ENCODE measurements at places on chromosomes 3 and 15. TPM values are rescaled to one million over a fixed set of nuclear protein-coding genes. Genes with fewer than 3 reads are reported as not detected.

The MUC20 gene
- 0.32 TPM for total RNA-seq

The C3orf70 gene
- 4.2 TPM for total RNA-seq

The ZPLD1 gene
- 0.43 TPM for total RNA-seq

The RTP3 gene
- total RNA-seq: 0.43 TPM

The RYR3 gene
- total RNA-seq: not detected

The FBXO40 gene
- not detected for total RNA-seq

The UBAP1L gene
- 2.3 TPM for total RNA-seq

The TM6SF1 gene
- 1.7 TPM for total RNA-seq

The COLQ gene
- 0.43 TPM for total RNA-seq

The SLITRK3 gene
- not detected for total RNA-seq

The ADAMTSL3 gene
- under 0.01 TPM for total RNA-seq

The SRP14 gene
- 96.6 TPM for total RNA-seq

The WDR93 gene
- total RNA-seq: under 0.01 TPM

The SAMD7 gene
- total RNA-seq: not detected

The IL17RB gene
- total RNA-seq: 0.32 TPM

The HRG gene
- not detected for total RNA-seq

The UTS2B gene
- total RNA-seq: 0.86 TPM

The PPM1L gene
- 0.97 TPM for total RNA-seq

The SPINK8 gene
- not detected for total RNA-seq

The NRG4 gene
- total RNA-seq: under 0.01 TPM

The ZNF774 gene
- total RNA-seq: 1.7 TPM

The MST1 gene
- total RNA-seq: 5.2 TPM

The GPR160 gene
- under 0.01 TPM for total RNA-seq

The XCR1 gene
- not detected for total RNA-seq

The DNAH12 gene
- under 0.01 TPM for total RNA-seq

The PPP1R14D gene
- not detected for total RNA-seq

The LARP6 gene
- total RNA-seq: 46.7 TPM

The PGBD4 gene
- 2.6 TPM for total RNA-seq

The SH3GL3 gene
- under 0.01 TPM for total RNA-seq

The SLC28A1 gene
- total RNA-seq: not detected

The KCNAB1 gene
- total RNA-seq: not detected

The TIGIT gene
- under 0.01 TPM for total RNA-seq

The CELF6 gene
- not detected for total RNA-seq

The HDAC11 gene
- 7.1 TPM for total RNA-seq

The TRNT1 gene
- total RNA-seq: 21.6 TPM

The NAALADL2 gene
- 16.4 TPM for total RNA-seq

The HDGFL3 gene
- total RNA-seq: 23.7 TPM

The REC114 gene
- not detected for total RNA-seq

The UBA7 gene
- 48.0 TPM for total RNA-seq

The GABRR3 gene
- not detected for total RNA-seq

The DAPK2 gene
- total RNA-seq: 8.2 TPM

The CCDC54 gene
- total RNA-seq: not detected

The RLBP1 gene
- not detected for total RNA-seq

The SCG3 gene
- total RNA-seq: not detected

The CX3CR1 gene
- not detected for total RNA-seq

The PIGZ gene
- 1.7 TPM for total RNA-seq

The GNAT1 gene
- not detected for total RNA-seq

Data from fibroblast of villous mesenchyme (primary cell).